Inflammatory macrophage treated with lipopolysaccharide for 4 hours (primary cell): ENCODE measurements at places on chromosomes 5 and 9.

DNA sequence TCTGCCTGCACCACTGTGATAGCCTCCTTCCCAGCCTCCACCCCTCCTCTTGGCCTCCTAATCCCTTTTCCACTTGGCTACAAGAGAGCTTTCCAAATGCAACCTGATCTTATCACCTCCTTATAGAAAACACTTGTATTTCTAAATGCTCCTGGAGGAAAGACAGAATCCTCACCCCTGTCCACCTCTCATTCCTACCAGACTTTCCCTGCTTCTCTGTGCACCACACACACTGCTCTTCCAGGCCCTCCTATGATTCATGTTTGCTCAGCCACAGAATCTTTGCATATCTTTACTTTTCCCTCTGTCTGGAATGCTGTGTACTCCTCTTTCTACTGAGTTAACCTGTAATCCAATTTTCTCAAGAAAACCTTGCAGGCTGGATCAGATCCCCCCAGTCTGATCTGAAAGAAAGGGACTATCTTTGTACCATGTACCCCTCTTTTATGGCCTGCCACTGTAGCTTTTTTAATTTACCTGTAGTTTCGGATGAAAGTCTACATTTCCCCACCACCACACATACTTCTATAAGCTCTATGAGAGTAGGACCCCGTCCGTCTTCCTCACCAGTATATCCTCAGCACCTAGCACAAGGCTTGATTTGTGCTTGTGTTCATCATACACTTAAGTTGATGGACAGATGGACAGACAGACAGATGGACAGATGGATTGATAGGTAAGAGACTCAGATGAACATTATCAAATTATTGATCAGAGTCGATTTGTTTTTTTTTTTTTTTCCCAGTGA, 95.3 kb downstream of the GALNT10 start:
- no peak for DNase-seq

DNA sequence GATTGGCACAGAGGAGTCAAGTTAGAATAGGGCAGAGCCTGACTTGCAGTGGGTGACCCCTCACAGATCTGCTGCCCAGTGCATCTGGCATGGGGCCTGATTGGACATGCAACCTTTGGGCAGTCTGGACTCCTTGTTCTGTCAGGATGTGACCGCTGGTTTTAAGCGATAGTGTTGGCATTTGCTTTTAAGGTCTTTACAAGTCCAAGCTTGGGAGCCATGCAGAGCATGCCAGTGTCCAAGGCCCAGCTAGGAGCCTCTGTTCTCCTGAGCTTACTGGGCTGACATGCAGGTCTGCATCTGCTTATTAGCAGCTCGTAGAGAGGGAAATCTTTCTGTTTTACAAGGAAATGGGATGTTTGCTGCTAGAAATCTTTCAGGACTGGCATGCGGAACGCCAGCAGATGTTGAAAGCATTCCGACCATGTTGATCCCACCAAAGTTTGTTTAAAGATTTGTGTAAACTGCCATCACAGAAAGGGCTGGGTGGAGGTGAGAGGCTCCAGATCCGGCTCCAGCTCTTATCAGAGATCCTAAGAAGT, 27.5 kb downstream of the GADD45G start:
- no peak for DNase-seq

DNA sequence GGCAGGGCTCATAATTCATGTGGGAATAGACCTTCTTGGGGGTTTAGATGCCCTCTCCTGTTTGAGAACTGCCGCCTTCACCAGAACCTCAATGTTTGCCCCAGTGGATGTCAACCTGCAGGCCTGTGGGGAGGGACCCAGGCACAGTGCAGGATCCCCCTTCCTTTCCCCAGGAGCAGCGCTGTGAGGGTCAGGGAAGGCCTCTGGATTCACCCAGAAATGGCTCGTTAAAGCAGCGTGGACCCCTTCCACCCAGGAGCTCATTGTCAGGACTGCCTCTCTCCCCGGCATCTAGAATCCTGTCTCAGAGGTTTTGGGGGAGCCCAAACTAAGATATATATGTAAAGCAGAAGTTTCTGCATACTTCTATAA, 188.3 kb downstream of the GADD45G start:
- no peak for DNase-seq

DNA sequence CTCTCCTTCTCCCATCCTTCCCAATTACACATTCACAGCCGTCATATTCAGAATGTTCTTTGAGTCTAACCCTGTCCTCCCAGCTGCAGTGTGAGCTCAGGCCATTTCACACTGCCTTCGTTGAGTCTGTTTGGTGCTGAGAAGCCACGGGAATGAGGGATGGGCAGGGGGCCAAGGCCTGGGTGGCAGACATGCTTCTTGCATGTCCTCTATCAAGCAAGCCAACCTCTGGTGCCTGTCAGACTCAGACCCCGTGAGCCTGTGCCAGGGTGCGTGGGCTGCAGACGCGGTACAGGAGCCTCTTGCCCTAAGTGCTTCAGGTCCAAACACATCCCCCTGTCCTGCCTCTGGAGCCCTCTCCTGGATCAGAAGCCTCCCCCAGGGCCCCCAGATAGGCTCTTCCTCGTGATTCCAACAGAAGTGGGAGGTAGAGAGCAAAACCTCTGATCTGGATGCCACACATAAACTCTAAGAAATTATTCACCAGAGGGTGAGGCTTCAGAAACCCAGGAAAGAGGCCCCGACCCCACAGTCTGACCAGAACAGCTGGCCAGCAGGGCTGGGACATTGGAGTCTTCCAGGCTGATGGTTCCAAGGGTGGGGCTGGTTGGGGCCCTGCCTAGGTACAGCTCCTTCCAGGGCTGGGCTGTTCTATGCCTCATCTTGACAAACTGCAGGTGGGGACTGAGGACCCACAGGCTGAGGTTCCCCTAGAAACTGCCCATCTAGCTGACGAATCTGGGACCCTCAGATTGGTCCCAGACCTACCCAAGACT, 46.7 kb upstream of the CDKN2AIPNL start:
- DNase-seq, result no peak

- DNase-seq, result no peak
These were observed 7.9 kb upstream of the FAT2 start for GRCh38 chr5:151598984-151599383.

- DNase-seq, result peak; percentile 62
These were observed 70.2 kb upstream of the STXBP1 start for GRCh38 chr9:127541865-127542264.

DNA sequence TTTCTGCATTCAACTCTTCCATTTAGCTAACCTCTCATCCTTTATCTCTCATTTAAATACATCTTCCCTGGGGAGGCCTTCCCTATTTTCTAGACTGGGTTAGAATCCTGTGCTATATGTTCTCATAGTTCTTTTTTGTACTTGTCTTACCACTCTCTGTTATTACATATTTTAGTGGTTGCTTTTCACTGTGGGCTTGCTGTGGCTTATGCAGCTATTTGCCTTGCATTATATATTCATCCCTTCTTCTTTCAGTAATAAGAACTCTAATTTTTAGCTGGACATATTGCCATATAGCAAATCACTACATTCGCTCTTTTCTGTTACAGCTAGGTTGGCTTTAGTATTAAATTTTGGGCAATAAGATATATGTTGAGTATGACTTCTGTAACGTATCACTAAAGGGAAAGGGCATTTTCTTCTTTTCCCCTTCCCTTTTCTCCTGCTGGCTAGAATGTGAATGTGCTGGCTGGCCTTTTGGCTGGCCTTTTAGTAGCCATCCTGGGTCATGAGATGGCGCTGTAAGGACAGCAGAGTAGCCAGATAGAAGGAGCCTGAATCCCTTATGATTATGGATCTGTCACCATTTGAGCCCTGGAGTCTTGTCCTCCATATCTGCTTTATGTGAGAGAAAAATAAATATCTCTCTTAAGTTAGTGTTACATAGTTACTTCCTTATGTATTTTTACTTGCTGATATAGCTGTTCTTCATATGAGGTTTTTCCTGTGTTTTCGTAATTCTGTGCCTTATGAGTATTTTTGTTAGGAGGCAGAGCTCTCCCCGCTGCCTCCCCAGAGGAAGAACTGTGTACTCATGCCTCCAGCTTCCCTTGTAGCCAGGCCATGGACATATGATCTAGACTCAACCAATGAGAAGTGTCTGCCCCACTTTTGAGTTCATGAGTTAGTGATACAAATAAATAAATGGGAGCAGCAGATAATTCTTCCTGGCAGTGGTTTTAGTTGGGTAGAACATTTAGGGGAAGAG, 65.8 kb downstream of the NDUFAF2 start:
- DNase-seq, result peak; percentile 5

DNA sequence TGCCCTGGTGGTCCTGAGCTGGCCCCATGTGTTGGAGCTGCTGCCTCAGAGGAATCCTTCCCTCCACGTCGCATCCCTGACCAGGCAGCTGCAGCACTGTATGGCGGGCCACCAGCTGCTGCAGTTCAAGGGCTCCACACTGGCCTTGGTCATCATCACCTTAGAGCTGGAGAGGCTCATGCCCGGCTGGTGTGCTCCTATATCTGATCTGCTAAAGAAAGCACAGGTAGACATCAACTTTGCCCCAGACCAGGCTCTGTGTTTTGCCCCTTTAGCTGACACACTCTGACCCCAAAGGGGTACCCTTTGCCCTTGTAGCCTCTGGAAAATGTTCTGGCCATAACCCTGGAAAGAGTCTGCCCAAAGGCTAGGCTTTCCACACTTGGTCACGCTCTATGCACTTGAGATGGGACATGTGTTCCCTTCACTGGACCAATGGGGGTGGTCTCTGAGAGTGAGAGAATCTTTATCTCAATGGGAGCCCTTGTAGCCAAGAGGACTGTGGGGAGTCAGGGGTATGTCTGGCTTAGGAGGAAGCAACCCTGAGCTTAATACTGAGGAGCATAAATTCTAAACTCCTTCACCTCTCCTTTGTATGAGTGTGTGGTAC, 4.8 kb downstream of the CCNI2 start:
- DNase-seq, result no peak
